Left ventricle myocardium superior (tissue), 1 donor: ENCODE measurements at places on chromosomes 7 and 10. TPM values are rescaled to one million over a fixed set of nuclear protein-coding genes. Genes with fewer than 3 reads are reported as not detected.

DNA sequence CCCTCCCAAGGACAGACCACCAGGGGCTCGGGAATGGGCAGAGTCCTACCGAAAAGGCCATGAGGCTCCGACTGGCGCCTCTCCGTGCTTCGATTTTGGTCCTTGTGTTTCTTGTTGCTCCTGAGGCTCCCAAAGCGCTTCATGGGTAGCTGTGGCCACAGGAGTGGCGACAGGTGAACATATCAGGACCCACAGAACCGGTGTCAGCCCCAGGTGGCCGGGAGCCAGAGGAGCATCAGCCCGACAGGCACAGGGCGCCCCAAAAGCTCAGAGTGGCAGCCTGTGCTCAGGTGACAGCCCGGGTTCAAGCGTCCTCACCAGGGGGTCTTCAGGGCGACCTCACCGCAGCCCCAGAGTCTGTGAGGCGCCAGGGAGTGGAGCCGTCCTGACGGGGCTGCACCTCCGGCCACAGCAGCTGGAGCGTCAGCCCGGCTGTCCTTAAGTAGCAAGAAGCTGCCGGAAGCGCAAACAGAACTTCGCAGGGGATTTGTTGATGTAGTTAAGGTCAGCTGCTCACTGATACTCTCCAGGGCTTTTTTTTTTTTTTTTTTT is 141.0 kb downstream of the PRKAG2 start:
- DNase-seq: peak; percentile 65

DNA sequence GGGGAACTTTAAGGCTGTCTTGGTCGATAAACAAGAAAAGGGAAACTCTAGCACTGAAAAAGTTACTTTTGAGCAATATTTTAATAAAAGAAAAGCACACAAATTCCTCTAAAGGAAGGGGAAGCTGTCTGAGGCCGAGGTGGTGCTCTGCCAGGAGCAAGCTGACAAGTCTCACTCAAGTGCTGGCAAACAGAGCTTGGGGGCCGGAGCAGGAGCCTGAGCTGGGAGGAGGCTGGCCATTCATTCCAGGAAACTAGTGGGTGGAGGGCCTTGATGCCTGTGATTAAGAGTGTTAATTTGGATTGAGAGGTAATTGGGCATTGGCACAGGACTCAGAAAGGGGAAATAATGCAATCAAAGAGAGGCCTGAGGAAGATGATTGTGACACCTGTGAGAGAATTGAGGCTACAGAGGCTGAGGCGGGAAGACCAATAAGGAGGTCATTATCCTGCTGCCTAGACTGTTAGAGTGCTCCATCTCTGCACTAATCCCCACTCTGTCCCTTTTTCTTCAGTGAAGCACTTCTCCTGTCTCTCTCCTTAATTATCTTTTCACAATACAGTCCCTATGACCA is 154.9 kb upstream of the COL1A2 start:
- DNase-seq: peak; percentile 58

DNA sequence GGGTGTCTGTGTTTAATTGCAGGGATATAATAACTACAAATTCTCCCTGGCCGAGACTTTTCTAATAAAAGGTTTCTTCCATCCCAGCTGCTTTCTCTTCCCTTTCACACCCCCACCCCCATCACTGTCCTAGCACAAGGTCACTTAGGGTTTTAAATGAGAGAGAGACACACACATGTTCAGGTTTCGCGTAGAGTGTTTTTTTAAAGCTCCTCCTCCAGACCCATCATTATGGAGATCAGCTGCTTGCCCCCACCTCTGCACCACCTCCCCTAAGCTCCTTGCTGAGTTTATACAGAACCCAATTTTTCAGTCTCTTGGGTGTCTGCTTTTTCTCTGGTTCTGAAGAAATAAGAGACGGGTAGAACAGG is 18.6 kb downstream of the LRMDA start:
- no peak for DNase-seq

- DNase-seq: no peak
Observed at GRCh38 chr10:26199841-26200240, 16.7 kb upstream of the GAD2 start.

Gene HOXA4
- 0.15 TPM for total RNA-seq

- no peak for DNase-seq
Observed at GRCh38 chr7:79221211-79221610, 232.3 kb downstream of the MAGI2 start.

GRCh38 chr10:15558136-15558535 is 161.6 kb downstream of the ITGA8 start:
- DNase-seq: no peak

- DNase-seq: peak; percentile 51
Observed at GRCh38 chr7:149285603-149286002, 23.6 kb downstream of the ZNF783 start.

Gene MMD2
- not detected for total RNA-seq

- no peak for DNase-seq
Observed at GRCh38 chr7:21851559-21851967, 94.1 kb downstream of the CDCA7L start.

DNA sequence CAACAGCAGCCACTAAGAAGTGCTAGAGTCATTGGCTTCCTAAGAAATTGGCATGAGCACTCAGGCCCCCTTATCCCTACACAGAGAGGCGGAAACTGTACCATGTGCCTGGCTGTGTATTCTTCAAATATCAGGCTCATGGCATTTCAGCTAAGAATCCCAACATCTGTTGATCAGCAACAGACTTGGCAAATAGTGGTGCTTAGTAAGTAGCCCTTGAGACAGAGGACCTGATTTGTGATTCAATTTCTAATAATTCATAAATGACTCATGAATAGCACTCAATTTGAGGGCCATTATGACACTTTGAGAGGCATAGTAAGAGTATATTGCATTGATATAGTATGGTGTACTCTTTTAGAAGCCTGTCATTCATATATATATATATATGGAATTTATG is 309.1 kb downstream of the LRMDA start:
- DNase-seq: no peak

DNA sequence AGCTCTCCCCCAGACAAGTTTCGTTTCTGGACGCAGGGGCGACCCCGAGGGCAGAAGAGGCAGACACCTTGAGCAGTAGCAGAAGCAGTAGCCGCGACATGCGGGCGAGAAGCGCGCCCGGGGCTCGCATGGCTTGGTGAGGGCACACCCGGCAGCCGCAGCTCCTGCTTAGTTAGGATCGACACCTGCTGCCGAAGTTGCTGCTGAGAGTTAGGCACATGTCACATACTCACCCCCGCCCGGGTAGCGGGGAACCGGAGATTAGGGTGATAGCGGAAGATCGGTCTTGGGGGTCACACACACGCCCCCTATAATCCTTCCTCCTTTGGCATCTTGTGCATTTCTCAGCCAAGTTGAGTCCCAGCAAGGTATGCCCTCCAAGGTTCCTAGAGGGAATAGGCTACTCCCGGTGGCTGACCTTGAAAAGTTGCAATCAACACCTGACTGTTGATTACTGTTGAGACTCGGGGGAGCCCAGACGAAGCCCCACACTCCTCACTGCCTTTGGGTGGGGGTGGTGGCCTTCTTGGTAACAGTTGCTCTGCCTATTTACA is 668 bp downstream of the GPR37 start:
- peak; percentile 40 for DNase-seq

DNA sequence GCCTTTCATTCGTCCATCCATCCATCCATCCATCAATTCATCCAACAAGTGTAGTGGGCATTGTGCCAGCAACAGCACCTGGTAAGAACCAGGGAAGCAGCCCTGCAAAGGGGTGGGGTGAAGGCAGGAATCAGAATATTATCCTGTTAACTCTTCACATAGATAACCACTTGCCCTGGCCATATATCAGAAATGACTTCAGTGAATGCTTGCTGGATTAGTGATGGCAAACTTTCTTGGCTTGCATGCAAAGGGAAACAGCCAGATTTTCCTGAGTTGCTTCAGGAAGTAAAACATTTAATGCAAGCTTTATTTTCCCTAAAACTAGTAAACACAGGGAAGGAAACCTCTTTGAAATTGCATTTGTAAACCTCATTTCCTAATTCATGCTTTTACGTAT is 743 bp downstream of the OR2A5 start:
- DNase-seq: no peak

DNA sequence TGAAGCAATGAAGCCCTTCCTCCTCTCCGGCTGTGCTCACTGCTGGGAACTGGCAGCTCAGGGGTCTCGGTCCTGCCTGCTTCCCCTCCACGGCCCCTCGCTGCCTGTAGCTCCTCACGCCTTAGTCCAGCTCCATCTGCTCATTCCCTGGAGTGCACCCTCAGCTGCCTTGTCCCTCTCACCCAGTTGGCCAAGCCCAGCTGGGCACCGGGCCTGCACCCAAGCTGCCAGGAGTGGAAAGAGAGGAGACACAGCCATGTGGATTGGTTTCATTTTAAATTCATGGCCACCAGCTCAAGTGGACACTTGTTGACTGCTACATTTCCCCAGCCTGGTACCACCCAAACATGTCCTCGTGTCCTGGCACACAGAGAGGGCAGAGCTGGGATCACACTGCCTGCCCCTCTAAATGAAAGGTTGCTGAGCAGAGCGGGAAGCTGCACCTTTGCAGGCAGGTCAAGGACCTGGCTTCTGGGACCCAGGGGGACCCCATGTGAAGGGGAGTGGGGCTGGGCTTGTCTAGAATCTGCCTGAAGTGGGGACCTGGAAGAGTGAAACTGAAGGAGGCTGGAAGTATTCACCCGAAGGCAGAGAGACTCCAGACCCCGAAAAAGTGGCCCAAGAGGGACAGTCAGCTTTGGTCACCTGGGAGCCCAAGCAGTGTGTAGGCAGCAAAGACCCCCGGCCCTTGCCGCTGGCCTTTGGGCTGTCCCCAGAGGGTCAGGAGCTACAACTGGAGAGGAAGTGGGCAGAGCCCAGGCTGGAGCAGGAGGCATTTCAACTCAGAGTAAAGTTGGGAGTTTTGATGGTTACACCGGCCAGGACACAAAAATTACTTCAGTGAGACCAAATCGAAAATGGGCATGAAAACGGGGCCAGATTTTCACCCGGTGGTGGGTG is 15.0 kb upstream of the BNIP3 start:
- peak; percentile 81 for DNase-seq

Gene TAS2R41
- total RNA-seq: not detected

Gene SVOPL
- not detected for total RNA-seq

GRCh38 chr7:159023746-159024145 is 120.9 kb downstream of the VIPR2 start:
- DNase-seq: no peak

GRCh38 chr7:155191137-155191536 is 106.5 kb upstream of the INSIG1 start:
- no peak for DNase-seq

GRCh38 chr10:63385254-63385653 is 80.5 kb downstream of the JMJD1C start:
- no peak for DNase-seq

GRCh38 chr7:116689790-116690259 is 17.8 kb downstream of the MET start:
- no peak for DNase-seq

DNA sequence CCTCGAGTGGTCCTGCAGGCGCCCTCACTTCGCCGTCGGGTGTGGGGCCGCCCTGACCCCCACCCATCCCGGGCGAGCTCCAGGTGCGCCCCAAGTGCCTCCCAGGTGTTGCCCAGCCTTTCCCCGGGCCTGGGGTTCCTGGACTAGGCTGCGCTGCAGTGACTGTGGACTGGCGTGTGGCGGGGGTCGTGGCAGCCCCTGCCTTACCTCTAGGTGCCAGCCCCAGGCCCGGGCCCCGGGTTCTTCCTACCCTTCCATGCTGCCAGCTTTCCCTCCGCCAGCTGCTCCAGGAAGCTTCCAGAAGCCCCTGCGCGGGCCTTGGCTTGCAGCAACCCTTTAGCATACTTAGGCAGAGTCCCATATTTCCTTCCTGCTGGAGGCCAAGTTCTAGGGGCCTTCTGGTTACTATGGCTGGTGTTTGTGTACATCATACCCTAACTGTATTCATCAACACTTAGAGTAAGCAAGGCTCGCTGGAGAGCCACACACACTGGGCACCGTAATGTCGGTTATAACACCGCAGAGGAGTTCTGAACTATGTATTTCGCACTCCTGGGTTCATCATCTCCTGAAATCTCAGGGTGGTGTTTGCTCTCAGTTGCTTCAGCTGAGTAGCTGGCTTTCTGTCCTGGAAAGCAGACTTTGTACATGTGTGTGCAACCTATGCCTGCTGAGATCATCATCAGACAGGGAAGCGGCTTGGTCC is 471 bp downstream of the MGMT start:
- peak; percentile 63 for DNase-seq

Gene STRIP2
- total RNA-seq: 23.3 TPM

GRCh38 chr10:17094844-17095243 is 34.8 kb downstream of the CUBN start:
- no peak for DNase-seq

DNA sequence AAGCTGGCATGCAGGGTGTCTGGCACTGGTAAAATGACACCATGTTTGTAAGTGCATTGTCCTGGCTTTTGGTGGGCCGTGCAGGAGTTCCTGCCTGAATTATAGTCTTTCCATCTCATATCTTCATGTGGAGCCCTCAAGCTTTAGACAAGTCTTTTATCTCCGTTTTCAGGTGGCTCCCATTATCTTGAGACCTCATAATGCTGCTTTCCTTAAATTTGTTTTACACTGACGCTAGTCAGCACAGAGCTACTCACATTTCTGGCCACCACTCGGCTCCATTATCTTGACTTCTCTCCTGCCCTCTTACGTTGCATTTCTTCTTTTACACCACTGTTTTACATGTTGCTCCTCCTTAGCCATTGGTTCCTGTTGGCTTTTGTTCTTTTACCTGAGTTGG is 37.2 kb downstream of the LRRC4 start:
- DNase-seq: no peak

DNA sequence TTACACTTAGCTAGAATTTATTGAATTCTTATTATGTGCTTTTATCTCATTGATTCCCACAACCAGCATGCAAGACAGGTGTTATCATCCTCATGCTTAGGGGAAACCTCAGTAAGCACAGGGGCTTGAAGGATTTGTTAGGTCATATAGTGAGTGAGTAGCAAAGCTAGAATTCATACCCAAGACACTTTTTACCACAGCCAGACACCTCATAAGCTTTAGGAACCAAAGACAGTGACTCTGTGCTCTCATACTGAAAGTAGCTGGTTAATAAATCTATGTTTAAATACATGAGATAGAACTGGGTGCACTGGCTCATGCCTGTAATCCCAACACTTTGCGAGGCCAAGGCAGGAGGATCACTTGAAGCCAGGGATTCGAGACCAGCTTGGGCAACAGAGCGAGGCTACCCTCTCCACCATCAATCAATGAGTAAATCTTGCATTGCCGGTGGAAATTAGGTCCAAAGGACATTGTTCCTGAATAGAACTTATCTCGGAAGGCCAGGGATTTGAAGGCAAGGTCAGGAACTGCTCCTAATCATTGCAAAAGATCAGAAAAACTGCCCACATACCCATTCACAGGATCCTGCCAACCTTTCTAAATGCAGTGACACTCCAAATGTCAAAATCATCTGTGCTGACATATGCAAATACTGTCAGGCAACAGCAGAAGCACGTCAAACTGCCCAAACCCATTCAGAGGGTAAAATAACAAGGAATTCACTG is 523.5 kb downstream of the PARD3 start:
- no peak for DNase-seq
